ENCODE measurements at places on chromosomes 16 and 17. TPM values are rescaled to one million over a fixed set of nuclear protein-coding genes. Genes with fewer than 3 reads are reported as not detected.
A peak's percentile ranks its signal among the peaks of the same experiment; 100 is the strongest.

- no peak overlapping the region for H3K4me3 ChIP-seq
- DNase-seq, result no peak
- H3K4me1 ChIP-seq, result peaks cover 43% of the 10 kb centered on the region
- peaks cover 10% of the 10 kb centered on the region for H3K36me3 ChIP-seq
- no peaks in the 10 kb centered on the region for H3K27me3 ChIP-seq
These were observed 10.4 kb downstream of the SMIM5 start for GRCh38 chr17:75643643-75644017.

GRCh38 chr17:78184351-78184750 lies 2.5 kb downstream of the TK1 start:
- H3K36me3 ChIP-seq, result no peaks in the 10 kb centered on the region
- DNase-seq, result no peak
- H3K4me3 ChIP-seq, result no peak overlapping the region
- H3K27me3 ChIP-seq, result no peaks in the 10 kb centered on the region
- peaks cover 63% of the 10 kb centered on the region for H3K4me1 ChIP-seq

DNA sequence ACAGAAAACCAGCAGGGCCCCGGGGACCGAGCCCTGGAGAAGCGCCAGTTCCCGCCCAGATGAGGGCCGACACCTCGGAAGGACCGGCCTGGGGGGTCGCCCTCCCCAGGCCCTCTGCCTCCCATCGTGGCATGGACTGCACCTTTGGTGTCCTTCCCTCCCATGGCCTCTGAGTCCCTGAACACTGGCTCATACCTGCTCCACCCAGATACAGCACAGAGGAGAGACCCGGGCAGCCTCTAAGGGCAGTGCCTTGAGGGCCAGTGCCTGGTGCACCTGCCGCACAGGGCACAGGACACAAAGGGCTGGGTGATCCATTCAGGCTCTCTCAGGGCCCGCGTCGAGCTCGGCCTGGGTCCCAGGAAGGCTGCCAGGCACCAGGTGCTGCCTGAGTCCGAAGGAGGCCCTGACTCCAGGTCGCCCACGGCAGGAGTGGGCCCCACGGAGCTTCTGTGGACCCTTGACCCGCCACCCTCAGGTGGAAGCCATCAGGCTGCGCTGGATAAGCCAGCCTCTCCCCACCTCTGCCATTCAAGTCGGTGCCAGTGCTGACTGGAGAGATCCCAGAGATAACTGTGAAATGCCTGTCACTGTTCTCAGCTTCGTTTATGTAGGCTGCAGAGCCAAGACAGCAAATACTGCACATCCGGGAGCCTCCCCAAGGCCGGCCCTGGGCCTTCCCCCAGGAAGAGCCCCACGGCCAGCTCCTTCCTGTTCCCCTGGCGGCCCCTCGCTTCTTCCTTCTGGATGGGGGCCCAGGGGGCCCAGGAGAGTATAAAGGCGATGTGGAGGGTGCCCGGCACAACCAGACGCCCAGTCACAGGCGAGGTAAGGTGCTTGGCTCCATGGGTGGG lies at the start of gene ZG16B:
ZG16B (plus strand) TSS at position 803 of the 854 bp plus-strand sequence. CDS start 139 bp downstream, outside the sequence.
- H3K4me1 ChIP-seq, result peaks cover 9% of the 10 kb centered on the region
- DNase-seq, result peak; percentile 42
- H3K27me3 ChIP-seq, result peaks cover 15% of the 10 kb centered on the region
- H3K4me3 ChIP-seq, result peak within 1 kb of the TSS; percentile 8
- no peaks in the 10 kb centered on the region for H3K36me3 ChIP-seq
- no peak within 1 kb of the TSS for H3K27ac ChIP-seq

DNA sequence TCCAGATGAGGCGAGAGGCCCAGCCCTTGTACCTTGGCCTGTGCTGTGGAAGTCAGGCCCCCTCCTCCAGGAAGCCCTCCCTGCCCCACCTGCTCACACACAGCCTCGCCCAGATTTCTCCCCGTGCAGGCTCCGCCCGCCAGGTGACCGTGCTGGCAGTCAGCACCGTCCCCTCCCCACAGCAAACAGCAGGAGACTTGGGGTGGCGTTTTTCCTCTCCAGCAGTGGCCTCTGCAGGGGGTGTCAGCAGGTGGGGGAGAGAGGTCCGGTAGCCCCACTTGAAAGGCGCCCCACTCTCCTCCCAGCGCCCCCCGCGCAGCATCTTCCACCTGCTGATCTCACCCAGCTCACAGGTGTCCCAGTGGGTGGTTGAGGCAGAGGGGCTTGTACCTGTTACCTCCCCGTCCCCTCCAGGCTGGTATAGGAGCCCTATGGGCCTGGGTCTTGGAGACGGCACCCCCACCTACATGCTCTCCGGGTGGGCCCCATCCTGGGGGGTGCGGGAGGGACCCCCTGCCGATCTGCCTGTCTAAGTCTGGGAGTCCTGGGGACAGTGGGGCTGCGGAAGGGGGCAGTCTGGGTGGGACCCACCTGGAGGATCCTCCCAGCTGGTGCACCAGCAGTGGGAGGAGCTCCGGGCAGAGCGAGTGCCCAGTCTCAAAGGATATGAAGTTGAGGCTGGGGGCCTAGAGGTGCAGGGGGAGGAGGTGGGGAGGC lies 4.2 kb upstream of the C1QTNF8 start:
- H3K27ac ChIP-seq, result no peak overlapping the region
- H3K27me3 ChIP-seq, result peaks cover 54% of the 10 kb centered on the region
- H3K4me1 ChIP-seq, result peaks cover 6% of the 10 kb centered on the region

- DNase-seq, result no peak
- no peak overlapping the region for H3K4me3 ChIP-seq
- no peaks in the 10 kb centered on the region for H3K27me3 ChIP-seq
- no peak overlapping the region for H3K27ac ChIP-seq
- H3K36me3 ChIP-seq, result no peaks in the 10 kb centered on the region
These were observed 287.3 kb upstream of the MAF start for GRCh38 chr16:79887541-79888540.

- no peak overlapping the region for H3K27ac ChIP-seq
- no peak overlapping the region for H3K4me3 ChIP-seq
- H3K36me3 ChIP-seq, result no peaks in the 10 kb centered on the region
- H3K27me3 ChIP-seq, result no peaks in the 10 kb centered on the region
- no peaks in the 10 kb centered on the region for H3K4me1 ChIP-seq
These were observed 97.7 kb downstream of the GSG1L start for GRCh38 chr16:27965801-27966200.

DNA sequence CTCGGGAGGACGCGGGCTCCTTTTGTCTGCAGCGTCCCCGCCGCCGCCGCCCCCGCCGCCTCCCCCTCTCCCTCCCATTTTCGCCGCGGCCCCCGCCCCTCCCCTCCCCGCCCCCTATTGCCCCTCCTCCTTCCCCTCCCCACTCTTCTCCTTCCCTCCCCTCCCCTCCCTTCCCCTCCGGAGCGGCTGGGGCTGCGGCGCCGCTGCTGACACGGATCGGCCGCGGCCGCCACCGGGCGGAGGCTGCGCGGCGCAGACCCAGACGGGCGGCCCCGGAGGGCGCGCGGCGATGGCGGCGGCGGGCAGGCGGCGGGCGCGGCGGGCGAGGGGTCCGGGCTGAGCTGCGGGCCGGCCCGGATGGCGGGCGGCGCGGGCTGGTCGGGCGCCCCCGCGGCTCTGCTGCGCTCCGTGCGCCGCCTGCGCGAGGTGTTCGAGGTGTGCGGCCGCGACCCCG lies at the start of gene RAB11FIP4:
RAB11FIP4 (plus strand) TSS at position 180 of the 454 bp plus-strand sequence; CDS start at position 358, 178 bp downstream.
- no peak for DNase-seq
- no peaks in the 10 kb centered on the region for H3K36me3 ChIP-seq
- no peak within 1 kb of the TSS for H3K27ac ChIP-seq
- H3K4me3 ChIP-seq, result peak within 1 kb of the TSS; percentile 51
- peaks cover 47% of the 10 kb centered on the region for H3K27me3 ChIP-seq

ADAMTS18 gene
- 0.09 TPM for total RNA-seq

HEATR9 gene
- 0.21 TPM for total RNA-seq

RNF135 gene
- 29.2 TPM for total RNA-seq

SP2 gene
- 19.4 TPM for total RNA-seq

DCTN5 gene
- total RNA-seq, result 42.7 TPM

All from lower lobe of right lung (tissue), 2 donors.